ENCODE measurements at places on chromosomes 3 and 15.
A peak's percentile ranks its signal among the peaks of the same experiment; 100 is the strongest.

GRCh38 chr3:57689367-57690053 lies 3.4 kb downstream of the DENND6A start:
- no peak for DNase-seq

- no peak for DNase-seq
These were observed 293.8 kb downstream of the MEX3B start for GRCh38 chr15:81751816-81752545.

DNA sequence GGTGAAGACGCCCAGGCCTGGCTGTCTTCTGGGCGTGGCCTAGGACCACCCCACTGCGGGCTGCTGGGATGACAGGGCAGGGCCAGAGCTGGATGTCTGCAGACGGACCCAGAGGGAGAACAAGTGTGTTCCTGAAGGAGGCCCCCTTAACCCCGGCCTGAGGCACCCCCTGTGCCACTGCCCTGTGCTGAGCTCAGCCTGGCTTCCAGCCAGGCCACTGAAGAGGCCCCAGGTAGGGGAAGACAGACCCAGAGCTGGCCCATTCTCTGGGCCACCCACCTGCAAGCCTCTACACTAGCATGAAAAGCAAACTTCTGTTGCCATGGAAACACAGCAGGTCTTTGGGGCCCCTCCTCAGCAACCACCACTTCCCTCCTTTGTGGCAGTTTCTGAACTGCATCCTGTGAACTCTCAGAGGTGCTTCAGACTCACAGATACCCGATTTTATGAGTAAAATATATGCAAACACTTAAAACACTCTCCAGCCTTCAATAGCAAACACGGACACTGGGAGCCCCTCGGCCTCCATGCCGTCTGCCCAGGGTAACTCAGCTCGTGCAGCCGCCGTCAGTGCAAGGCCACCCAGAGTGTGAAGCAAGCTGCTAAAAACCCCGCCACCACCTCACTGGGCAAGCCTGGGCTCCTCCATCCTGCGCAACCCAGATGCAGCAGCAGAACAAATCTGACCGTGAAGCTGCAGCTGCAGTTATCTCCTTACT lies 42.5 kb downstream of the CMTM6 start:
- DNase-seq: peak; percentile 84

- DNase-seq: peak; percentile 34
These were observed at the start of gene ALPK3 for GRCh38 chr15:84816694-84817465. ALPK3 (plus strand) TSS chr15:84817356; CDS start chr15:84817453, 97 bp downstream.

GRCh38 chr3:149435996-149436885 lies 38.3 kb upstream of the TM4SF4 start:
- no peak for DNase-seq

DNA sequence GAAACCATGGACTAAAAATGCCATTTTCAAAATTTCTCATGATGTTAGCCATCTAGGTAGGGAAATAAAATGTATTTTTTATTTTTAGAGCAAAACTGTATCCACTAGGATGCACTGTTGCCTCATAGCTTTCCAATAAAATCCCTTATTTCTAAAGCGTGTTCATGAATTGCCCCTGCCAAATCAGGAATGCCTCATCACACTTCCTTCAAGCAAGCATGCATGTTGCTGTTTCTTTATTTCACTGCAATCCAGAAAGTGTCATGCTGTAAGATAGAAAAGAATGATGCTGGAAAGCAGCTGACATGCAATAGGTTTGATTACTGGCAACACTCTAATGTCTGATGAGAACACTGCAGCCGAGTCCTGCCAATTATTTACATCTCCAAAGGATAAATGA lies 239.5 kb downstream of the CHL1 start:
- no peak for DNase-seq

DNA sequence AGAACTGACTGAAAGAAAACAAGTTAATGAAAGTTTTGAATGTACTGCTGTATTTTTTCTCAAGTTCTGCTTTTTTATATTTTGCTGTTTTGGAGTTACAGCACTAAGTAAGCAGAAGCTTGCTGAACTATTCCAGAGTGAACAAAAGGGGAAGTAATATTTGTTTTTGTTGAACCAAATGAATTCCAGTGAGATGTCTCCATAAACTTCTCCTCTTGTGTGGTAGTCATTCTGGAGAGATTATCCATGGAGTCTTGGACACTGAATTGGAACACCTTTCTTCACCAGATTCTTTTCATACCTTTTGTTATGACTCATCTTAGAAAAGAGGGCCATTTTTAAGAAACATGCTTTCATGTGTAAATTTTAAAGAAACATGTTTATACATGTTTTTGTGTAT lies 8.8 kb downstream of the ANKUB1 start:
- DNase-seq: no peak

- DNase-seq: peak; percentile 40
These were observed 144.4 kb downstream of the DNAJB8 start for GRCh38 chr3:128322030-128323022.

DNA sequence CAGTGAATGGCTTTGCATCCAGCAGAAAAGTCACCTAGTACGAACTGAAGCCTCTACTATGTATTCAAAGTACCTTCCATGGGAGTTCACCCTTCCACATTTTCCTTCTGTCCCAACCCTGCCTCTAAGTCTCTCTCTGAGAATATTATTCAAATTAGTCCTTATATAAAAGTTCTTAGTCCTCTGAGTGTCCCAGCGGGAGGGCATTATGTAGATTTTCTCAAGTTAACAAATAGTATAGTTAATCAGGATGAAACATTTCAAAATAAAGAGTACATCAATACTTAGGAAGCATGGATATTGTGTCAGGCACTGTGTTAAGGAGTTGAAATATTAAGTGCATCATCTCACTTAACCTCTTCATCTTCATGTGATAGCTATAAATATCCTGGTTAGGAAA lies 223.3 kb downstream of the CPNE4 start:
- no peak for DNase-seq

DNA sequence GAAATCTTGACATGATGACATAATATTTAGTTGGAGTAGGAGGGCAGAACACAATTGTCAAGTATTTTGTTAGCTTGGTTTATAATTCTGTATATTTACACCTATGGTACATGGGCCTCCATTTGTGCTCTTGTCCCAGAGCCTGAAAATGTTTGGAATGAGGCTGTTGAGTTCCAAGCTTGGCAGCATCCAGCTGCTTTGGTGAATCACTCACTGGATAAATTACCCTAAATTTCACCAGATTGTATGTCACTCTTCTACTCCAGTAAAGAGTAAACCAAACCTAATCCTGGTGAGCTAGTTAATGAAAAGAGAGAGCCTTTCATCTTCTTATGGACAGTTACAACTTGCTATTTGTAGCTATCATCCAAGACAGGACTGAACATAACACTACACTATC lies 928.7 kb downstream of the DIPK2A start:
- DNase-seq: no peak

GRCh38 chr3:14769544-14770325 lies 49.0 kb upstream of the FGD5 start:
- DNase-seq: peak; percentile 10

- no peak for DNase-seq
These were observed 348.7 kb upstream of the TBL1XR1 start for GRCh38 chr3:177545964-177546363.

GRCh38 chr15:36175741-36176291 lies 403.6 kb upstream of the CDIN1 start:
- DNase-seq: no peak

- DNase-seq: no peak
These were observed 16.1 kb downstream of the FILIP1L start for GRCh38 chr3:100097919-100098783.

GRCh38 chr3:45491344-45491743 lies 103.0 kb downstream of the LARS2 start:
- DNase-seq: no peak

DNA sequence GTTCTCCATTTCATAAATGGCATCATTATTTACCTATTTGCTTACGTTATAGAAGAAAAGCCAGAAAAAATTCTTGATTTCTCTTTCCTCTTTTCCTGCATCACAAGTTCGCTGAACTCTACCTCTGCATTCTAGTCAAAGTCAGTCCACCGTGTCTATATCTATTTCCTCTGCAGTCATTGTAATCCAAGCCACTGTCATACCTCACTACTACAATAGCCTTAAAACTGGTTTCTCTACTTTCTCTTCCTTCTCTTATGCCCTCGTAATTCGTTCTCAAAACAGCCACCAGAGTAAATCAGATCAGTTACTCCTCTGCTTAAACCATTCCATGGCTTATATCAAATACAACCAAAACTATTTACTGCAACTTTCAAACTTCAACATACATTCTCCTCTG lies 13.4 kb upstream of the FAM81A start:
- no peak for DNase-seq

DNA sequence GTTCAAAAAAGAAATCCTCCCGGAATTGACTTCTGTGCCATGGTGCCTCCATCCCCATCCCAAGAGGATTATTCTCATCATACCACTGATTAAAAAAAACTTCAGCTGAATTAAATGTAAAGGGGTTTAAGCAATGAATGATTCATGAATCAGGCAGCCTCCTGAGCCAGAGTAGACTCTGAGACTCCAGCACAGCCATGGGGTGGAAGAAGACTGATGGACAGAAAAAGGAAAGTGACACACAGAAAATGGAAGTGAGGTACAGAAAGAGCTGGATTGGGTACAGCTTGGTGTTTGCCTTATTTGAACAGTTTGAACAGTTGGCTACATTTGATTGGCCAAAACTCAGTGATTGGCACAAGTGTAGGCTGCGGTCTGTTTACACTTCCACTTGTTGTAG lies 224.8 kb upstream of the ATP10A start:
- no peak for DNase-seq

- DNase-seq: peak; percentile 73
These were observed 29.0 kb upstream of the FURIN start for GRCh38 chr15:90839187-90840071.

DNA sequence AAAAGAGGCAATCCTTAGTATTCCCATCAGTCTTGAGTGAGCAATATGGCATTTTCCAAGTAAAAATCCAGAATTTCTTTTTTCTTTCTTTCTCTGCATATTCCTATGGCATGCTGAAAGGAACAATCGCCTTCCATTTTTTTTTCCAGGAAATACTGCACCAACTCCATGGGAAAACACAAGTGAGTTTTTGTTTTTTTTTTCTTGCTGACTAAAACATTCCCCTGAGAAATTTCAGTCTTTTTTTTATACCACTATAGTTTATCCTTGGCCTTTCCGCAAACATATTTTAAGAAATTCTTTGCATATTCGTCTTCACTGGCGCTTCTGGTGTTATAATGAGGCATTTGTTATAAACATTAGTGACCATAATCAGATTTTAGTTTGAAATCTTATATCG lies 429.6 kb upstream of the MDFIC2 start:
- no peak for DNase-seq

- no peak for DNase-seq
These were observed 44.1 kb upstream of the P2RY1 start for GRCh38 chr3:152790651-152791387.

DNA sequence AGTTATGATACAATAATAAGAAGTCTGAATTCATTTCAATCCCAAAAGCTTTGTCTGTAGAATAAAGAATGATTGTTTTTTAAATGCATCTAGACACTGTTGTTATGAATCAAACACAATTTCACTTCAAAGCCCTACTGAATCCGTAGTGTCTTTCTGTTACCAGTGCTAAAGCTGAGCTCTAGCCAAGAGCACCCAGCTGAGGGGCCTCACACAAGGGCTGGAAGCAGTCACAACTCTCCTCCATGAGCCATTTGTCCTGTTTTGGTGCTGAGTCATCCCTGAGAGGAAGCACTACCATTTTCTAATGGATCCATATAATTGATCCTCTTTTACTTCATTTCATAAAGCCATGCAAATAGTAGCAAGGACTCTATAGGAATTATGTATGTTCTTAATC lies 158.2 kb upstream of the ANKRD28 start:
- no peak for DNase-seq

- no peak for DNase-seq
These were observed 23.7 kb upstream of the FURIN start for GRCh38 chr15:90844696-90845095.

DNA sequence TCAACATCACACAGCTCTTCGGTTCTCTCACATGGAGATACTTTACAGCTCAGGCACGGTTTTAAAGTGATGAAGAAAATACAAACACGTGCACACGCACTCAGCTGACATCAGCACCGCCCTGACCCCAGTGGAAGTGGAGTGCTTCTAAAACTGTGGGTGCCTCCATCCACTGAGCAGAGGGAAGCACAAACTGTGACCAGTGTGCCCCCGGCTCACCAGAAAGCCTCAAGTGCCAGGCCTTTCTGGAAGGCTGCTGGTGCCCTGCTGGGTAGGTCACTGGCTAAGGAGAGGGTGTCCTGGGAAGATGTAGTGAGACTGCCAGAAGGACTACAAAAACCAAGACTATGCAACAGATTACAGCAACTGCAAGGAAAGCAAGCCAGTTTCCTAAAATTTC lies 78.5 kb downstream of the OCA2 start:
- no peak for DNase-seq

DNA sequence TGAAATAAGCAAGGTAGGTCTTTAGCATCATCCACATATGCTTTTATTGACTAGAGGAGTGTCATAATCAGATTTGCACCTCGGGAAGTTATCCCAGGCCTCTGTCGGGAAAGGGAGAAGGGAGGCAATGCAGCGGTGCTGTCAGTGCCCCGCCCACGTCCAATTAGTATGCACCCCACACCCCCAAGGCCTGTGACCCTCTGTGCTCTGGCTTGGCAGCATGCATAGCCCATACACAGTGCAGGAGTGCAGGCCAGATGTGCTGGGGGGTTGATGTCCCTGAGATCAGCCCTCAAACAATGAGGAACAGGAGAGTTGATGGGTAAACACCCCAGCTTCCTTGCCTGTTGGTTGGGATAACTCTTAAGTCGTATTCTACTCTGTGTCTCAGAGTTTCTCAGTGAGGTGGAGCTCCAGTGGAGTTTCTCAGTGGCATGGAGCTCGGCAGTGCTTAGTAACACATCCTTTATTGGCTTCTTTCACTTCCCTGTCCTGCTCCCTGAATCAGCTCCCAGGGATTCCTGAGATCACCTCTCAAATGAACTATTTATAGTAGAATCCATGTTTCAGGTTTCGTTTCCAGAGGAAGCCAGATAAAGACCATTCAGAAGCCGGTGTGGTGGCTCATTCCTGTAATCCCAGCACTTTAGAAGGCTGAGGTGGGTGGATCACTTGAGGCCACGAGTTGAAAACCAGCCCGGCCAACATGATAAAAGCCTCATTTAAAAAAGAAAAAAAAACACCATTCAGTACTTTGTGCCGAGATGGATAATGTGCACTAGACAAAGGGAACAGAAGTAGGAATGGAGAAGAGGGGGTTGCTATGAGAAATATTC lies 26.7 kb upstream of the NDUFB4 start:
- DNase-seq: no peak

DNA sequence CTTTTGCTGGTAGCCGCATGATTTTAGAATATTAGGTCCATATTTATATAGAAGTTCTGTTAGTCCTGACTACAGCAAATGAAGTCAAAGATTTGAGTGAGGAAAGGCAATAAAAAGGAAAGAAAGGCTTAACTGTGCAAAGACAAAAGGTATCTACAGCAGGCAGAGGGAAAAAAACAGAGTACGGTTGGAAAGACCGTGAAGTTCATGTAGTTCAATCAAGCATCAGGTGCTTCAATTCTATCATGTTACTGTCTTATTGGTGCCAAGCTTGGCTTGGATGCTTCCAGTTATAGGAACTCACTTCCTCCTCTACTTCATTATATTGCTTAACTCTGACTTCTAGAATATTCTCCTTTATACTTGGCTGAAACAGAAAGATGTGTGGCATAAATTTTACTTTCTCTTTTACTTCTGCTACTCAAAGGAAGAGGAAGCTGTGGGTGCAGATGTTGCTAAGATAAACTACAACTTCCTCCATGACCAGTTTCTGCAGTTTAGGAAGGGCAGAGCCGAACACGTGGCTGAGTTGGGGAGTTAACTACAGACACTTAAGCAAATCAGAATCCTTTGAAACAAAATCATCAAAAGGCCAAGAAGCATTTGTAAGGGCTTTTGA lies 72.6 kb upstream of the ZBED2 start:
- peak; percentile 61 for DNase-seq
